Activated T-helper 1 cell treated with anti-CD3 and anti-CD28 coated beads, Interleukin-2, amount 50 U/mL, for 16 hours (primary cell): ENCODE measurements at places on chromosomes 16 and 17.
A peak's percentile ranks its signal among the peaks of the same experiment; 100 is the strongest.

DNA sequence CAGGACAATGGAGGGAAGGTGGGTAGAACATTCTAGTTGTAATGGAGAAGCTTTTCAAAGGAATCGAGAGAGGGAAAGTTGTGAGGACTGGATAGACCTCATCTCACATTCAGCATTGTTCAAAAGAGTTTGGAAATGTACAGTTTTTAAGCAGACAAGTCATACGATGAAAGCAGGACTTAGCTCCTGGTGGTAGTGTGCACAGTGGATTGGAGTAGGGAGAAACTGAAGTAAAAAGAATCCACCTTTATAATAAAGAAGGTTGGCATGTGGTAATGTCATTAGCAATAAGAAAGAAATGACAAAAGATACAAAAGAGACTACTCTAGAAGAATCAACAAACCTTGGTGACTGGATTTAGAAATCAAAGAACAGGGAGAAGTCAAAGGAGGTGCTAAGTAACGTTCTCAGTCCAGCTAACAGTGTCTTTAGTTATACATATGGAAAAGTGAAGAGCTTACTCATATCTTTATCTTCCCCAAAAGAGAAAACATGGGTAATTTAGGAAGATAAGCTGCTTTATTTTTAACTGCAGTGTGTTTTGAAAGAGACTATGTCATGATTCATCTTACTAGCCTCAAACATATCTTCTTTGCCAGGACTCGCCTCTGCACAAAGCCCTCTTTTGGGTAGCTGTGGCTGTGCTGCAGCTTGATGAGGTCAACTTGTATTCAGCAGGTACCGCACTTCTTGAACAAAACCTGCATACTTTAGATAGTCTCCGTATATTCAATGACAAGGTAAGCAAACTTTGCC lies 18.7 kb upstream of the EVI2A start:
- no peak for DNase-seq

GRCh38 chr16:4465977-4466779 lies 8.2 kb downstream of the NMRAL1 start:
- DNase-seq, result peak; percentile 49

DNA sequence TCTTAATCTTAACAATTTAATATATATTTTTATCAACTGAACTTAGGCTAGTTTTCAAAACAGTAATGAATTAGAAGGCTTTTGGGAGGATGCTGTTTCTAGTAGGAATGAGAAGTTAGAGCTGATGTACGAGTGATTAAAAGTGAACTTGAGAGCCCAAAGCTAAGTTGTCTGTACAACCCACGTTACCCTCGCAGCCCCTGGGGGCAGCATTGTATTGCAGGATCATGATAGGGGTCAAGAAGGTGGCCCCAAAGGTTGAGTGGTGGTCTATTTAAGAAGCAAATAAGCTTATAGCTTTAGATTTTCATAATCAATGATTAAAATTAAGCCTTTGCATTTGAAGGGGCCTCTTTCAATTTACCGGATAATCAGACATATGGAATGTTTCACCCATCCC lies 33.7 kb upstream of the ALDH3A2 start:
- DNase-seq, result no peak

DNA sequence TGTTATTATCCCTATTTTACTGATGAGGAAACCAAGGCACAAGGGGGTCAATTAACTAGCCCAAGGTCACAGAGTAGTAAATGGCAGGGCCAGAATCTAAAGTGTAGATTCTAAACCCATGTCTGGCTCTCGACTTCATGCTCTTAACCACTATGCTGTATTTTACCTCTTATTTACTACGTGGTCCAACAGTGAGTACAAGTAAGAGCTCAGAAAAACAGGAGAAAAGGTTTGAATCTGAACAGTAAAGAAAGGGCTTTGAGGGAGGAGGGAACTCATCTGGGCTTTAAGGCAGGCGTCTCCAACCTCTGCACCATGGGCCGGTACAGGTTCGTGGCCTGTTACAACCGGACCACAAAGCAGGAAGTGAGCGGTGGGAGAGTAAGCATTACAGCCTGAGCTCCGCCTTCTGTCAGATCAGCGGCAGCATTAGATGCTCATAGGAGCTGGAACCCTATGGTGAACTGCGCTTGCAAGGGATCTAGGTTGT lies 62.9 kb downstream of the SMURF2 start:
- peak; percentile 10 for DNase-seq

- DNase-seq, result no peak
Observed at GRCh38 chr17:22300731-22301352, 608.5 kb downstream of the KCNJ18 start.

DNA sequence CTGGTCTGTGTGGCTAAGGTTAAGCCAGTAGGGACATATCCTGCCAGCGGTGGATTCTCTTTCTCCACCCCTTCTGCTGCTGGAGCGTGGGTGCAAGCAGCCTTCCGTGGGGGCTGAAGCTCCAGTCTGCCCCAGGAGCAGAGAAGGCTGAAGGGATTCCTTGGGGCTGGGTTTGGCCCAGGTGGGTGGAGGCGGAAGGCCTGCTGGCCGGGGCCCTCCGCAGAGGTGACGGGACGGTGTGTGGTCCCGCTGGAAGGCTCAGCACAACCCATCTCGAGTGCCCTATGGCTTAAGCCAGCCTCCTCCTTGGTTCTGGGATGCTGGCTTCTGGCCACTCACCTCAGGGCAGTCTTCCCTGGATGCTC lies 13.1 kb downstream of the TIMM22 start:
- no peak for DNase-seq

DNA sequence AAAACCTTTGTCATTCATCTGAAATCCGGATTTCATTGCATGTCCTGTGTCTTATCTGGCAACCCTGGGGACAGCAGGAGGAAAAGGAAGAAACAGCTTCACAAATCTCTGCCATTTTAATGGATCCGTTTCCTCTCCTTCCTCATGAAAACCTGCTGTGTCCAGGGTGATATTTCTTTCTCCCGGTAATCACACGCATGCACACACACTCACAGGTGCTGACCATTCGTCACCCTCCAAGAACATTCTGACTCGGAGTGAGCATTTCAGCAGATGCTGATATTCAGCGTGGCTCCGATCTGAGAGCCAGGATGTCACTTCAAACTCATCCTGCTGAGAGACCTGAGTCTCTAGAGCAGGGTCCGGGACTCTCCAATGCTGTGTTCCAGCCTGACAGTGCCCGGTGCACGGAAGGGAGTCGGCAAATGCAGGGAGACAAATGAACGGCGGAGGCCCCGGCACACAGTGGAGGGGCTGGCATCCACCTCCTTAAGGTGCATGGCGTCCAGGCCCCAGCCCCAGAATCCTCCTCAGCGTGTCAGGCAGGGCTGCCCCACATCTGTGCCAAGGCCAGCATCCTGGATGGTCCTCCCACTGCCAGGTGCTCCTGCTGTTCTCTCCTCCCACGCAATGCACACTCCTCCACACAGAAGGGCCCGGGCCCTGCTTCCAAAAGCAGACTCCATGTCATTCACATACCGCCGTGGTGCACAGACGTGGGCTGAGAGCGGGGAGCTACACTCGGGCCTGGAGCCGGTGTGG lies 70.7 kb downstream of the RBFOX3 start:
- DNase-seq, result no peak

DNA sequence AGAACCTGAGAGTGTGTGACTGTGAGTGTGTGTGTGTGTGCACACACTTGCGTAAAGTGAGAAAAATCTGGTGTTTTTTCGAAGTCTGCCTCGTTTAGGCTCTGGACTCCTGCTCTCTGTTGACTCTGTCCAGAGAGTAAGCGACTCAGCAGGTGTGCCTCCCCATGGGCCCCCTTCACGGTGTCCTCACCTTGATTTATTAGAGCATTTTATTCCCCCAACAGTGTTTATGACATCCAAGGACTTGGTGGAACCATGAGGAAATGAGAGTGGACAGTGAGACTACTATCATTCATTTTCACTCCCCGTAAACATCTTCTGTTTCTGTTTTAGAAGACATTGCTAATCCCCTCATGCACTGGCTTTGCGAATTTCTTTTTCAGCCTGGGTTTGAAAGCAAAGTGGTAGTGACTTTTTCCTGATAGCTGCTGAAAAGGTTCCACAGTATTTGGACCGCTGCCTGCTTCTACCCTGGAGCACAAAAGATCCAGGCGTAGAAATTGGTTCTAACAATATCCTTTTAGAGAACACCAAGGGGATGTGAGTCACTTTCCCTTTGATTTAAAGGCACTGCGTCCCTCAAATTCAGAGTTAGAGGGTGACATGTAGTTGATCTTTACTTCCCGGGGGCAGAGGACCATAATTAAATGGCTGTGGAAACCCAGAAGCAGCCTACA lies 218.2 kb downstream of the WWOX start:
- DNase-seq, result no peak

GRCh38 chr16:81450783-81451491 lies 6.3 kb downstream of the CMIP start:
- DNase-seq, result no peak

- DNase-seq, result no peak
Observed at GRCh38 chr16:20249211-20249610, 78.1 kb downstream of the GP2 start.
